ENCODE measurements at places on chromosomes 5 and 9.

DNA sequence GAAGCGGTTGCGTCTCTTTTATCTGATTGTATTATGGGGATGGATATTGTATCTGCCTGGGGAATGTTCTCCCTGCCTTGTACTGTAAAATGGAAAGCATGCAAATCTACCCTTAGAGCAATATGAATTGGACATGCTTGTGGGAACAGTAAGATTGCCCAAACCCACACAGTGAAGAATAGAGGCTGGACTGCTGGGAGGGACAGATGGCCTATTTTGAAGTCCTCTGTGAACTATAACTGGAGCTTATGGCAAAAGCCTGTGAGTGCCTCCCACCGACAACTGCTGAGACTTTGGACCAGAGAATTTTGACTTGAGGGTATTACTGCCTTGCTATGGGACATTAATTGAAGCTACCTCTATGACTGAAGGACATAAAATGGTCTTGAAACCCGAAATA lies 168.9 kb downstream of the ERCC6L2 start:
- DNase-seq = no peak

DNA sequence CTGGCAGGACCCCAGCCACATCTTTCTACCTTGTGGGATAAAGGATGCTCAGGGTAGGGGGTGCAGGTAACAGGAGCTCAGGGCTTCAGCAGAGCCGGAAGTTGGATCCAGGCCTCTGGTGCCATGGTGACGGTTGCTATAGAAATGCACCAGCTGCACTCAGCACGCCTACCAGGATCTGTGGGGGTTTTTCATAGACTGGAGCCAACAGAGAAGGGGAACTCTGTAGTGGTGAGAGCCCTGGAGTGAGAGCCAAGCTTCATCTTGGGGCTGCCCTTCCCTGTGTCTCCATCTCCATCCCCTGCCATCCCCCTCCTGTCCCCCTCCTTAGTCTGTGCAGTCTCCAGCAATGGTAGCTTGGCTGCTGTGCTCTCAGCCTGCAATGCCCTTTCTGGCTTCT lies 27.5 kb upstream of the BOD1 start:
- peak; percentile 75 for DNase-seq

DNA sequence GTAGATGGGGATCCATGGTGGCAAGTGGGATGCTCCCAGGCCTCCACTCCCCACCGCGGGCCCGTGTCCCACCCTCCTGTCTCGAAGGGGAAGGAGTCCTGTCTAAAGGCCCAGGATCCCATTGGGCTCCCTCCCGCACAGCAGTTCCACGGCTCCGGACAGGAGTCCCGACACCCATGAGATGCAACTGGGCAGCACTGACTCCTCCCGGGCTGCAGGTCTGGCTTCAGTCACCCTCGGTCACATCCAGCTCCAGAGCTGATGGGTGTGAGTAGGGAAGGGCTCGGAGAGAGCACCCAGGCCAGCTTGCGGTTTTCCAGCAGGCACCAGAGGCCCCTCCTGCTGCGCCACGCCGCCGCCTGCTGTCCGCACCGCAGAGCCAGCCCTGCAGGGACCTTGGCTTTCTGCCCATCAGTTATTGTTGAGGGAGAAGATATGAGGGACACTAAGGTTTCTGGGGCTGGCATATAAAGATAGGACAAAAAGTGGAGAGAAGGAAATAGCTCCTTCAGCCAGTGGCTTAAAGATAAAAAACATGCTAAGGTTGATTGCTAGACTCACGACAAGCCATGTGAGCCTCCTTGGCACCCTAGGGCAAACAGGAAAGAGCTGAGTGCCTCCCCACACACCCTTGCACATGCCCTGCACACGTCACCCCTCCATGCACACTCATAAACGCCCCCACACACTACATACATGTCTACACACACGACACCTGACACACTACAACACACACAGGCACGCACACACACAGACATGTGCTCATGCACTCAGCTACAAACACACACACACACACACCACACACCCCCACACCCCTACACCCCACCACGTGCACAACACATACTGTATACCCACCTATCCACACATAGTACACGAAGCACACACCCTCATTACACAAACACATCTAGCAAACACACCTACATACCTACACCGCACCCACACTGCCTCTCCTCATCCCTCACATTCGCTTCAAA lies 79.0 kb downstream of the AK8 start:
- no peak for DNase-seq

DNA sequence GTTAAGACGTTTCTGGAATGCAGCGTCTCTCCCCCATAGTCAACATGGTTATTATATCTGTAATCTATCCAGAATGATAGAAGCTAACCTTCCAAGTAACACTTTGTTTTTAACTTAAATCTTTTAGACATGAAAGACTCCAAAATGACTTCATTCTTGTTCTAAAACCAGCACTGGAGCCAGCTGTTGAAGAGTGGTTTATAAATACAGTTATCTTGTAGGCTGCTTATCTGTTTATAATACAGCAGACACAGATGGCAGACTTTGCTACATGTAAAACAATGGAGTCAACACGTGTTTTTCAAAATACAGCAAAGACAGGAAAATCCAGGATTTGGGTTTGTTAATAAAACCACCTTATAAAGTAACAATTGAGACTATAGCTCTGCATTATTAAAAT lies 48.8 kb upstream of the RETREG1 start:
- no peak for DNase-seq

DNA sequence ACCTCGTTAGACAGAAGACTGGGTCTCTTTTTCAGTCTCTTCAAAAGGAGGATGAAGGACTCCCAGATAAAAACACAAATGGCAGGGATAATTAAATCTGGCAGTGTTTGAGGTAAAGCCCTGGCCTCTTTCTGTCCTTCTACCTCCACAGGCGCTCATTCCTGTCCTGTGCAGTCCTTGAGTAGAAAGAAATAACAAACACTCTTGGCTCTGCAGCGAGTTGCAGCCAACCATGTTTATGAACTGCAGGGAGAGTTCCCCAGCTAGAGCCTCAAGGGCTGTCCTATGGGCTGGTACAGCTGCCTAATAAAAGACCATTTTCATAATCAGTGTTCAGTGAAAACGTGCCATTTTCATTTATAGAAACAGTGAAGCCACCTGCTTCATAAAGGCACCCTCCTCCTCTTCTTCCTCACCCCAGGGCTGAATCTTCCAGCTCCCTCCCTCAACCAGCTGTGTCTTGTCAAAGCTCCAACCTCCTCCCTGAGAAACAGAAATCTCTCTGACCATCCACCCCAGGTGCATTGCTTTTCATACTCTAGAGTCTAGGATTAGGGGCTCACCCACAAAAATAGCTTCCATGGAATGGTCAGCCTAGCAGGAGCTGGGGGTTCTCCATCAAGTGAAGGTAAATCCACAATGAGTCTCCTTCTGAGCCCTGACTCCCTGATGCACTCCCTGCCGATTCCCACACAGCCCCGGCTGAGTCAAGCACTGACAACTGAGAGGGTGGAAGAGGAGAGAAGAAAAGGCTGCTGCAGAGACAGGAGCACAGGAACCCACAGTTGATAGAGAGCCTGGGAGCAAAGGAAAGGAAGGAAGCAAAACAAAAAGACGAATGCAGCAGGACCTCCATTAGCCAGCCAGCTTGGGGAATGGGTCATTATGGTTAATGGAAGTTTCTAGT lies 150.7 kb downstream of the CMYA5 start:
- DNase-seq = peak; percentile 6

- no peak for DNase-seq
Measured at GRCh38 chr5:91146905-91147600, 236.1 kb downstream of the ARRDC3 start.

- DNase-seq = no peak
Measured at GRCh38 chr9:121661328-121661727, 9.9 kb downstream of the DAB2IP start.

DNA sequence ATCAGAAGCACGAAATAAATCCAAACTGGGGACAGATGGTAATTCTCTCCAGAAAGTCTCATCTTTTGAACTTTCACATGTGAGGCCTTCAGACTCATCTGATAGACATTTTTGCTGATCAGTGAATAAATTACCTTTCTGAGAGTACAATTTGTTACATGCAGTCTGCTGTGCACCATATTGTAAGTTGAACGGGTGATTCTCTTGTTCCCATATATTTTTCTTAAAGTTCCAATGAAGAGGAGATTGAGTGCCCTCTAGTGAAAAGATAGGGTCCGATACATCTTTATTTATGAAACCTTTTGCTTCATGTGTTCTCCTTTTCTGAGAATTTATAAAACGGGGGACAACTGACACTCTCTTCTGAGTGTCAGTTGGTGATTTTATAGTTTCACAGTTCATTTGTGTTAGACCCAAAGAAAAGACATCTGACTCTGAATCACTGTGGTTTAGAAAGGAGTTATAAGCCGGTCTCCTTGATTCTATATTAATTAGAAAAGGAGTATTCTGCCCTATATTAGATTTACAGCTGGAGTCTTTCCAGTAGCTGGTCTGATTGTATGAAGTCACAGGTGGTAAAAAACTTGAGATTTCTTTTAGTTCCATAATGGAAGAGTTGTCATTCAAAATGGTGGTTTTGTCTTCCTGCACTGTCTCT lies 30.4 kb downstream of the GNG10 start:
- DNase-seq = peak; percentile 62

DNA sequence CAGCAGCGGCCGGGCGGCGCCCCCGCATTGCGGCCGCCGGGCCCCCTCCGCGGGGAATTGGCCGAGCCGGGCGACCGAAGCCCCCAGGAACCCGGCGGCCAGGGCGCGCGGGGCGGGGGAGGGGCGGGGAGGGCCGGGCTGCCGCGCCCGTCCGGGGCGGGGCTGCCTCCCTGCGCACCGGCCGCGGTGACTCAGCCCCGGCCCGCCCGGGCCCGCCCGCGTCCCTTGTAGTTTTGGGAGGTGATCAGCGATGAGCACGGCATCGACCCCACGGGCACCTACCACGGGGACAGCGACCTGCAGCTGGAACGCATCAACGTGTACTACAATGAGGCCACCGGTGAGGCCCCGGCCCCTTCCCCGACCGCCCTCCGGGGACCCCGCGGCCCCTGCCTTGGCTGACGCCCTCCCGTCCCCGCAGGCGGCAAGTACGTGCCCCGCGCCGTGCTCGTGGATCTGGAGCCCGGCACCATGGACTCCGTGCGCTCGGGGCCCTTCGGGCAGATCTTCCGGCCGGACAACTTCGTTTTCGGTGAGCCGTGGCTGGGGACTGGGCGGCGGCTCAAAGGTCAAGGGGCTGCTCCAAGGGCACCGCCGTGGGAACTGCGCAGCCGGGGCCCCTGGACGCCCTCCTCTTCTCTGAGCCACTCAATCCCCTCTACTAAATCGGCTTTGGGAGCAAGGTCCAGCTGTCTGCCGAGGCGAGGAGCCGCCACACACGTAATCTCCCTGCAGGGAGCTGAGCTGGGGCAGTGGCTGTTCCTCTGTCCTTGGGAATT lies 592 bp downstream of the TUBB4B start:
- no peak for DNase-seq

- DNase-seq = no peak
Measured at GRCh38 chr5:148978370-148979082, 84.3 kb downstream of the SH3TC2 start.

GRCh38 chr5:146450002-146450401 lies 2.9 kb downstream of the TCERG1 start:
- DNase-seq = no peak

GRCh38 chr5:137758715-137759306 lies 4.6 kb upstream of the HNRNPA0 start:
- no peak for DNase-seq

DNA sequence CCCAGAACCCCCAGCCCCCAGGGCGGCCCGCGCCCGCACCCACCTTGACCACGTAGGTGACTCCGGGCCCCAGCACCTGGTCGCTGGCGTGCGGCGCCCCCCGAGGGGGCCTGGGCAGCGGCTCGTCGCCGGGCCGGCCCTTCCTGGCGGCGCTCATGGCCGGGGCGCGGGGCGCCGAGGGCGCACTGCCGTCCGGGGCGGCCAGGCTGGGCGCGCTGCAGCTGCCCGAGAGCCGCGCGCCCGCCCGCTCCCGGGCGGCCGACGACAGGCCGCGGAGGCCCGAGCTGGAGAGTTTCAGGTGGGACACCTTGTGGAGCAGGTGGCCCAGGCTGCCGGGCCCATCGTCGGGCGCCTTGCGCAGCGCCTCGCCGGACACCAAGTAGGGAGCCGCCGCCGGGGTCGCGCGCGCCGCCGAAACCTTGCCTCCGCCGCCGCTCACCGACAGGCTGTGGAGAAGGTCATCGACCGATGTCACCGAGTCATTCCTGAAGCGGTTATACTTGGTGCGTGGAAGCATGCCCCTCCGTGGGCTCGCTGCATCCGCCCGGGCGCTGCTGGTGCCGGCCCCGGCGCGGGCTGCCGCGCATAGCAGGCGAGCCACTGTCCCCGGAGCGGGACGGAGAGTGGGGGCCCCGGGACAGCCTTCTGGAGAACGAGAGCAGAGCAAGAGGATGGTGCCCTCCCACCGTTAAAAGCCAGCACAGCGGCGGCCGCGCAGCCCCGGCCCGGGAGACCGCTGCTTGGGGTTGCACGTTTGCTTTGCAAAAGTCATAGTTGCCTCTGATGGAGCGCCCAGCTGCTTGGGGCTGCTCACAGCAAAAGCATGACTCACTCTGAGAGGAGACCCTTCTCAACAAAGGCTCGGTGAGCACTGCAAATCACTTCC lies at the start of gene SHC3:
SHC3 (minus strand) TSS at position 875 of the 886 bp plus-strand sequence; CDS start at position 517, 358 bp downstream.
- DNase-seq = no peak

DNA sequence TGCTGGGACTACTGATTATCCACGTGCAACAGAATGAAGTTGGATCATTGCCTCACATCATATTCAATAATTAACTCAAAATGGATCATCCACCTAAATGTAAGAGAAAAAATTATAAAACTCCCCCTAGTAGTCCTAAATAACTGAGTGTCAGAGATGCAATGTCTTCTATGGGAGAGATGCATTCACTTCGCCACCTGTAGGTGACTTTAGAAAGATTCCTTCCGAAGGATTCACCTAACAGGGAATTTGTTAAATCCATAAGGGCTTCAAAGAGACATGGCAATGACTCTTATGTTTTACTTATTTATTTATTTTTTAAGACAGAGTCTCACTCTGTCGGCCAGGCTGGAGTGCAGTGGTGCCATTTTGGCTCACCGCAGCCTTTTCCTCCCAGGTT lies 526.0 kb downstream of the MTRR start:
- DNase-seq = no peak

- DNase-seq = no peak
Measured at GRCh38 chr5:17878541-17878940, 244.3 kb downstream of the TAF11L14 start.

- no peak for DNase-seq
Measured at GRCh38 chr5:20023686-20024180, 35.7 kb upstream of the CDH18 start.
